ENCODE measurements at places on chromosomes 2 and 18.

GRCh38 chr2:228700638-228701037, 519.2 kb upstream of the SPHKAP start:
- no peak for DNase-seq

DNA sequence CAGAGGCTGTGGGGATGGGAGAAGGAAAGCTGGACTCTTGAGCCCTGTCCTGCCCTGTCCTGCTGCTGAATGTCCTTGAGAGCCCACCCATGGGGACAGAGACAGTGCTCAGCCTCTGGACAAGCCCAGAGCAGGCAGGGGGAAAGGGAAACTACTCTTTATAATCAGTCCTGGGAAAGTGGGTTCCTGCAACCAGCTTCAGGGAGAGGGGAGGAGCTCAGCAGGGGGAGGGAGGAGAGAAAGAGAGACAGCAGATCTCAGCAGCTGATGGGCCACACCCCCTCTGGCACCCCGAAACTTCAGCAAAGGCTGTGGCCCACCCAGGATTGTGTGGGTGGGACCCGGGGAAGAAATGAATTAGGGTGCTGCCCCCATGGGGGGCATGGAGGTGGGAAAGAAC, 11.6 kb downstream of the ECEL1 start:
- DNase-seq = no peak

- DNase-seq = no peak
Observed at GRCh38 chr2:201363857-201364560, 6.9 kb upstream of the FLACC1 start.

DNA sequence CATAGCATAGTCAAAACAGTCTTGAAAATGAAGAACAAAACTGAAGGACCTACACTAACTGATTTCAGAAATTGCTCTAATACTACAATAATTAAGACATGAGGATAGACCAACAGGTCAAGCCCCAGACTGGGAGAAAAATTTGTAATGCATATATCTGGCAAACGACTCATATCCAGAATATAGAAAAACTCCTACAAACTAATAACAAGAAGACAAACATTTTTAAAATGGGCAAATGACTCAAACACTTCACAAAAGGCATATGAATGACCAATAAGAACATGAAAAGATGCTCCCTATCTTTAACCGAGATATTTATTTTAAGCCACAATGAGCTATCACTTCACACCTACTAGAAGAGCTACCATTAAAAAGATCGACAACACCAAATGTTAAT, 14.2 kb downstream of the TGFBRAP1 start:
- no peak for DNase-seq

DNA sequence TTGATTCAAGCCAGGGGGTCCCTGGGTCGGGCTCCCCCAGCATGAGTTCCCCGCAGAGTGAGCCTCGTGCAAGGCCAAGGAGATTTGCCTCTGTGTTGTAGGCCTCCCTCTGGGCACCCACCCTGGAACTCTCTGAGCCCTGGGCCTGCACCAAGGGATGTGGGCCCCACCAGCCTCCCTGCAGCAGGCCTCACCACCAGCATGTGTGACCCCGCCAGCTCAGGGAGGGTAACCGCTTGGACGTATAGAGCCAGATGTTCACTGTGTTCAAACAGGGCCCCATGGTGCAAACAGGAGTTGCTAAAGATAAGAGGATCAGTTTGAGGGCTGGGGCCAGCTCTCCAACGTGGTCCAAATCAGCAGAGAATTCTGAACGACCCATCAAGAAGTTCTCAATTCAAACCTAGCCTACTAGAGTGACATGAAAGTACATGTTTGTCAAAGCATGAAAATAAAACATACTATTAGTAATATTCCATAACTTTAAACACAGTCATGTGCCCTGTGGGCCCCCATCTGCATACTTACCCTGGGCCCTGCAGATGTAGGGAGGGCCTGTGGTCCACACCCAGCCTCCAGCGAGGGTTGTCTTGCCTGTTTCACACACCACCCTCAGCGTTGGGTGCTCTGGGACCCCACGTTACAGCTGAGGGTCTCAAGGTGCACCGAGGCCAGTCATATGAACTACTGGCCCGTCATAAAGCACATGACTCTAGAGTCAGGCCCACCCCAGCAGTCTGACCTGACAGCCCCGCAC, 5.5 kb upstream of the TUBB6 start:
- DNase-seq = no peak

DNA sequence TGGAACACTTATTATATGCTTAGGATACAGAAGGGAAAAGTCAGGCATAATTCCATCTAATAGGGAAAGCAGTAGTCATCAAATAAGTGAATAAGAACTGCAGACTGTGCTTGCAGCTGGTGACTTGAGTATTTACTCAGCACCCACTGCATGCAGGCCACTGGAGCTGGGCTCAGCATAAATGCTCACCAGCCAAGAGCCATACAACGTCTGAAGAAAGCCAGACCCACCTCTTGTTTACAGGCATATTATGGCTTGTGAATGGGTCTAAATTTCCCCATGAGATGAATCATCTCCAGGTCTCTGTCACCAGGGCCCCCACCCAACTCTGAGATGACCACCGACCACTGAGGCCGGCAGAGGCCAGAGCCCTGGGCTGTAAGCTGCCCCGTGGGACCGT, 123.8 kb upstream of the PKDCC start:
- no peak for DNase-seq

DNA sequence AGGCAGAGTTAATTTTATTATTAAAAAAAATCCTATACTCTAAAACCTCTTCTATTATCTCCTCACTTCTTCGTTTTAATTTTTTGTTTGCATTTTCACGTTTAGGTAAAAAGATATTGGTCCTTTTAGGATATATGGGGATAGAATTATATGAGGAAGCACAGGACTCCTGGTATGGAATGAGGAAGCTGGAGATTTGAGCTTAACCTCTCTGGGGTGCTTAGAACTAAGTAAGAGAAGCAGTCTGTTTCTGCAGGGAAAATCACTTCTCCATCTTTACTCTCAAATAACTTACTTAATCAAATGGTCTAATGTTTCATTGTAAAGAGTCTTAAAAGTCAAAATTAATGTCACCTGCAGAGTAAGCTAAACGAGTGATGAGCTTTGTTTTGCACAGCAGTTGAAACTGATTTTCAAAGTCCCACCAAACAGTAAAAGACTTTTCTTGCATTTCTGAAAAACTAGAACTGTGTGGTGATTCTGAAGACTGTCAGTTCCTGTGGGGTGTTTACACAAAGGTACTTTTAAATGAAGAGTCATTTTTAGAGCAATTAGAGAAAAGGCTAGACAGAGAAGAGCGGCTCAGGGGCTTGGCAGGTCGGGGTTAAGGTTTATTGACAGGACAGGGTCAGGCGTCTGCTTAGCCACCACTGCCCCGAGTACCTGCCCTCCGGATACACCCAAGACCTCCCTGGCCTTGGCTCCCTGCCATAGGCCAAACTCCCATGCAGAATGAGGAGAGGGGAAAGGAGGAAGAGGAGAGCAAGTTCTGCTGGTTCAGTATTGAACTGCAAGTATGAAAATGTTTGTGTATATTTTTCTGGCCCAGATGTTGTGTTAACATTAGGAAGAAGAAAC, 21.6 kb downstream of the METAP1D start:
- no peak for DNase-seq
